ENCODE measurements at places on chromosomes 3 and 15.

- DNase-seq, result no peak
Observed at GRCh38 chr15:29451201-29451781, 181.7 kb upstream of the NSMCE3 start.

DNA sequence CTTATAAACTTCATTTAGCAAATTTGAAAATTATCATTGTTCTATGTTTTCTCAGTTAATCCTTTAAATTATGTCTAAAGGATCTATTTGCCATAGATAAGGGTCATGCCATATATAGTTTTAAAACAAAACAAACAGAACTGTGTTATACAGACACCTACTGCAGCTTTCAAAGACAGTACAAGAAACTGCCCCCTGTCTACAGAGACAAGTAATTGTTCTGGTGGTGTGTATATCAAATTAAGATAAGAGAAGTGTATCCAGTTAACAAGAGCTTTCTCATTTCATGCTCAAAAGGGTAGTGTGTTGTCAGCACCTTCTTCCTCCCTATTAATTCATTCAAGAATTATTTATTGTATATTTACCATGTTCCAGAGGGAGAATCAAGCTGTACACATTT lies 201.2 kb downstream of the FMN1 start:
- DNase-seq, result no peak

DNA sequence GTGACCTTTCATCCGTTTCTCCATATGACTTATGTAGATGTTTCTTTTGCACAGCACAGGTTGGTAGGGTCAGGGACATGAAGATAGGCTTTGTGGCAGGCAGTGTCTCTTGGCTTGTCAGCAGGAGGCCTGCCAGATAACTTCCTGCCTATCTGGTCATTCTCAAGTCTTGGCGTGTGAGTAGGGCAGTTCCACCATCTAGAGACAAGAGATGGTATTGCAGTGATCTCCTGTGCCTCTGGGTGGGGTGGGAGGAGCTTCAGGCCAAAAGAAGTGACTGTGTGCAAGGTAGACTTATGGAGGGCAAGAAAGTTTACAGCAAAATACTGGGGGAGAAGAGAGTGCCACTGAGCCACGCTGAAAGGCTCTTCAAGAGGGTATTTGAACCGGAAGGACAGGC lies 11.0 kb downstream of the TEX264 start:
- DNase-seq, result peak; percentile 68

DNA sequence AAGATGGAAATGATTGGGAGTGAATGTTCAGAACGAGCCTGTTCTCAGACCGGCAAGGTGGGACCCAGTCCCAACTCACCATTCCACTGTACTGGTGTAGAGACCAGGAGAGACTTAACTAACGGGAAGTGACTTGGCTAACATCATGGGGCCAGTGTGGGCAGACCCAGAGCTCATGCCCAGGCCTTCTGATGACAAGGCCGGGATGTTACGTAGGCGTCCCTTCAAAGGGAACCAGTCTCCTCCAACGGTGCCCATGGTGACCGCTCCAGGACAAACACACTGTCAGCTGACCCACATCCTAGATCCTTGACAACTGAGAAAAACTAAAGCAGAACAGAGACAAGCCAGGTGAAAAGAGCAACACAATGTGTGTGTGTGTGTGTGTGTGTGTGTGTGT lies 128.4 kb upstream of the HACD2 start:
- no peak for DNase-seq

DNA sequence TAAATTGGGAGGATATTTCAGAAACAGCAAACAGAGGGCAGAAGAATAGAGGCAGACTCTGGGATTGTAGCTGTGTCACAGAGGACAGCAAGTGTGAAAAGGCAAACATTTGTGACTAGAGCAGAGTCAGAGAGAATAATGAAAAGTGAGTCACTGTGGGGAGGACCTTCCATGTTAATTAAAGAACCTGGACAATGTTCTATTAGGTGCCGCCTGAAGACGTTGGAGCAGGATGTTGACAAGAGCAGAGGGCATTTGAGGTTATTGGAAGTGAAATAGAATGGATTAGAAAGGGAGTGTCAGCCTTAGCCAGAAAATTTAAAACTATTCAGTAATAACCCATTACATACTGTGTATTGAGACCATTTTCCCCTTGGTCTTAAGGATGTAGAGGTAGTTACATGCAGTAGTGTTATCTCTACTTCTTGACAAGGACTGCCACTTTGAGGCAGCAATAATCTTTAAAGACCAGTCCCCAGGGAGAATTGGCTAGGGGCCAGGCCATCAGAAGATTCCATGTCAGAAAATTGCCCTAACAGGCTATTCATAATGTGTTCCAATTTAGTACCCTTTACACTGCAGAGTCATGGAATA lies 5.8 kb downstream of the ACKR2 start:
- no peak for DNase-seq

- no peak for DNase-seq
Observed at GRCh38 chr3:61268644-61269043, 17.4 kb upstream of the FHIT start.

DNA sequence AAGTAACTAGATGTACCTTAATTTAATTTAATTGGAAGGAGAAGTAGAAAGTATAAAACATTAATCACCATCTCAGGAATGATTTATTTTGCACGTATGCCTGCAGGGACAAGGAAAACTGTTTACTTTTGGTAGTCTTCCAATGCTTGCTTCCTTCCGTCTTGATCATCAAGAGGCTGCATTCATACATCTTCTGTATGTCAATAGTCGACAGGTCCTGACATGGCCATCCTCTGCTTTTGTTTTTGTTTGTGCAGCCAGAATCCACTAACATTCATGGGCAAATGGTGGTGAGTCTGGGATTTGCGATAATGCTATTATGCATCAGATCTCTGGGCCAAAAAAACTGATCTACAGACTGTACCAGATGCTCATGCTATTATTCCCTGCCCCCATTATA lies 56.6 kb upstream of the ZPLD1 start:
- no peak for DNase-seq

DNA sequence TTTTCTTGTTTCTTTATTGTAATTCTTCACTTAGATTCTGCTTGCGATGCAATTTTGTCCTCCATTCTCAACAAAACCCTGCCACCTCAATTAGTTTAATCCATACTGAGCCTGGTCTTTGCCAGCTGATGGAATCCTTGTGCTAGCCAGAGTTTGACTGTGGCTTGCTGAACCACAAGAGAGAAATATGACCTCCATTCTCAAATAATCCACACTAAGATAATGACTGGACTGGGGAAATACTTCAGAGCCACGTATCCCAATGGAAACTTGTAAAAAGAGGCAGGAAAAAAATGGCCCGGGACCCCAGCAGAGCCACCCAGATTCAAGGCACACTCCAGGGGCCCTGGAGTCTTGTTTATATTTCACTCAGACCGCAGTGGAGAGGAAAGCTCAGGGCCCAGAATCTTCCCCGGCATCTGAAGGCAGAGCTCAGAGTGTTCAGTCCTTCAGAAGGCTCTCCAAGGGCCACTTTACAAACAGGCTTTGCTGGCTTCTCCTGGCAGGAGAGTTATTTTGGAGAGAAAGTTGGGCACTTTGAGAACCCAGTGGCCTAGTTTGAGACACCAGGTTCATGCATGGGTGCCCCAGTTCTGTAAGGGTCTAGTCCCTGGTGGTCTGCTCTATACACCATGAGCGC lies 62.7 kb downstream of the SSUH2 start:
- no peak for DNase-seq

DNA sequence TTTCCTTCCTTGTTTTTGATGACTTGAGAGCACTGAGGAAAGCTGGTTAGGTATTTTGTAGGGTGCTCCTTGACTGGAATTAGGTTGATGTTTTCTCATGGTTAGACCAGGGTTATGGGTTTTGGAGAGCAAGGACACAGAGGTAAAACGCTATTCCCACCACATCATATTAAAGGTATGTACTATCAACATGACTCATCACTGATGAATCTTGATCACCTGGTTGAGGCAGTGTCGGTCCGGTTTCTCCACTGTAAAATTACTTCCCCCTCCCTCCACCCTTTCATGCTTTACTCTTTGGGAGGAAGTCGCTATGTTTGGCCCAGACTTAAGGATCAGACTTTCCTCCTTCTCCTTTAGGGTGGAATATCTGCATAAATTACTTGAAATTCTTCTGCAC lies 201.6 kb downstream of the EDEM1 start:
- DNase-seq, result no peak

GRCh38 chr15:95557226-95558046 lies 773.1 kb upstream of the NR2F2 start:
- no peak for DNase-seq

DNA sequence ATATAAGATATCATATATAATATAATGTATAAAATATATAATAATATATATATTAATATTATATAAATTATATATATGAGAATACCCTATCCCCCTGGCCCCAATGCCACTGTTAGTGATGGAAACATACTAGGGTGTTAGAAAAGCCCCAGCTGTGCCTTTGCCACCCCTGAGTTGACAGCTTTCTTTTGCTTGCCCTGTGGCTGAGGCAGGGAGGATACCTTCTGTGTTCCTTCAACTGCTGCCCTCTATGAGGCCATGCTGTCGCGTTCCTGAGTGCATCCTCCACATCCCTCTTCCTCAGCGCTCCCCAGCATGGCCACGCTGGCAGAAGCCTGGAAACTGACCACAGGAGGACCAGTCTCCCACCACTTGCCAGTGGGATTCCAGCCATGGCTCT lies 26.3 kb downstream of the FAN1 start:
- no peak for DNase-seq

All from activated CD4-positive, CD25-positive, alpha-beta regulatory T cell treated with anti-CD3 and anti-CD28 coated beads, Interleukin-2, amount 50 U/mL, for 72 hours (primary cell).